ENCODE measurements at places on chromosomes 7 and 10.
A peak's percentile ranks its signal among the peaks of the same experiment; 100 is the strongest.

GRCh38 chr10:26650406-26650805 lies 47.1 kb upstream of the PDSS1 start:
- DNase-seq: no peak

GRCh38 chr10:100881556-100882213 lies 31.1 kb upstream of the SLF2 start:
- no peak for DNase-seq

GRCh38 chr7:140403878-140404564 lies at the start of gene RAB19:
Gene RAB19 (plus strand): TSS chr7:140404058. CDS start chr7:140407647, 3,589 bp downstream.
- peak; percentile 52 for DNase-seq

GRCh38 chr10:60944058-60944909 lies at the start of gene RHOBTB1:
Gene RHOBTB1 (minus strand): TSS chr10:60944185. CDS start chr10:60911542, 32,643 bp downstream.
- peak; percentile 34 for DNase-seq

DNA sequence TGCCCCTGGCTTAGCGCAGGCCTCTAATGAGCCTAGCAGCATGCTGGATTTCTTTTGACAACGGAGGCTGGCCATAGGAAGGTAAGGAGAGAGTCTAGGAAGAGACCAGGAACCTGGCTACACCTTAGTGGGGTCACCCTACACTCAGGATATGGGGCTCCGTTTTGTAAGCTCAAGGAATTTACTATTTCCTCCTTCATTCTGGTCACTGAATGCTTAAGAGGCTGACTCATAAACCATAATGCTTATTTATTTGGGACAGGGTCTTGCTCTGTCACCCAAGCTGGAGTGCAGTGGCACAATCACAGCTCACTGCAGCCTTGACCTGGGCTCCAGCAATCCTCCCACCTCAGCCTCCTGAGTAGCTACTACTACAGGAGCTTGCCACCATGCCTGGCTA lies 38.4 kb downstream of the CARD11 start:
- DNase-seq: no peak
